HFFc6 (cell line): ENCODE measurements at places on chromosomes 13 and 19.

- DNase-seq: no peak
Measured at GRCh38 chr19:8511573-8512101, 2.3 kb downstream of the ZNF414 start.

- no peak for DNase-seq
Measured at GRCh38 chr13:110854866-110855265, 60.0 kb downstream of the ANKRD10 start.

DNA sequence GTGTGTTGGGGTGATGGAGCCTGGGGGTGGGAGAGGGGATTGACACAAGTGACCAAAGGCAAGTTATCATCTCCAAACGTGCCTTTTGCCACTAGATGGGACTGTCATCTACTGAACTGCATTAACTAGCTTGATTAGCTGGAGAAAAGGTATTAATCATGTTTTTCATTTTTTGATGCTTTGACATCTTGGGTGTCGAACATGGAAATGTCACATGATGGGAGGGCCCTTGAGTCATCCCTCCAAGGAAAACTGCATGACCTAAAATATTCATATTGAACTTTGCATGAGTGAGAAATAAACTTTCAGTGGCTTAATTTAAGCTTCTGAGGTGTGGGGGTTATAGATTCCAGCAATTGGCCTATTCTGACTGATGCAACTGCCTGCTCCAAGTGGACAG lies 73.3 kb downstream of the ALOX5AP start:
- no peak for DNase-seq

GRCh38 chr13:107020393-107020792 lies 452.5 kb upstream of the ARGLU1 start:
- DNase-seq: no peak

- DNase-seq: no peak
Measured at GRCh38 chr13:29791508-29791907, 58.9 kb downstream of the UBL3 start.

- peak; percentile 13 for DNase-seq
Measured at GRCh38 chr19:54684527-54684926, 21.7 kb downstream of the LILRB4 start.

DNA sequence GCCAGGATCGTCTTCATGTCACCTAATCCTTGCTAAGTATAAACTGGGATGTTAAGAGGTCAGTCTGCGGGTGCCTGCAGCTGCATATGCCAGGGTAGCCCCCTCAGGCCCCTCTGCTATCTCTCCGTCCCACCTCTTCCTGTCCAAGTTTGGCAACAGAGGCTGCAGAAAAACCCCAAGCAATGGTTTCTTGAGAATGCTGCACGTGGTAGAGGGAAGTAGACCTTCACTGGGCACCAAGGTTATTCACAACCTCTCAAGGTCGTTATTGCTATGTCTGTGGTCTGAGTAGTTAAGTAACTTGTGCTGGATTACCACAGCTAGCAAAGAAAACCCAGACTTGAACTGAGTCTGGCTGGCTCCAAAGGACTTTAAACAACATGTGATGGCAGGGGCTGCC lies 77.9 kb upstream of the XPO4 start:
- no peak for DNase-seq

DNA sequence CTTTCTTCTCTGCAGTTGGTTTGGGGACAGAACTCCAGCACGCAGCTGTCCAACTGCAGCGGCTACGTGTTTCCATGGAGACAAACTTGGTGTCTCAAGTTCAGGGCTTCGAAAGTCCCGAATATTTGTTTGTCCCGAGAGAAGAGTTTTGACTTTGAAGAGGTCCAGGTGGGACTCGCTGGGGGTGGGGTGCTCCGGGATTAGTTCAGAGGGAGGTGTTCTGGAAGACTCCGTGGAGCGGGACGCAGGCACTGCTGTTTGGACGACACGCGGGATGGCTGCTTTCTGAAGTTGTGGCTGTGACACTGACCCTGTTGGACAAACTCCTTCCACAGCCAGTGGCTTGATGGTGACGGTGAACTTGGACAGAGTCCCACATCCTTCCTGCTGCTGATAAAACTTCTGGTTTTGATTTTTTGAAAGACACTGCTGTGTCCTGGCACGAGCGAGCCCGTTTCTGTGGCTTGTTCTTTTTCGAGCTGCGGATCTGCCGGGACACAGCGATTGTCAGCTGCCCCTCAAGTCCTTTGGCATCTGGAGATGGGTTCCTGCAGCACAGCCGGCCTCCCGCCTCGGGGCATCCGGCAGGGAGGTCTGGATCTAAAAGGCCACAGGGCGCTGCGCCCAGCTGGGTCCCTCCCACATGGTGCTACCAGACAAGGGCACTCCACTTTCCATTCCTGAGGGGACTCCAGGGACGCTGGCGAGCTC lies 15.9 kb upstream of the RANBP3 start:
- DNase-seq: no peak

DNA sequence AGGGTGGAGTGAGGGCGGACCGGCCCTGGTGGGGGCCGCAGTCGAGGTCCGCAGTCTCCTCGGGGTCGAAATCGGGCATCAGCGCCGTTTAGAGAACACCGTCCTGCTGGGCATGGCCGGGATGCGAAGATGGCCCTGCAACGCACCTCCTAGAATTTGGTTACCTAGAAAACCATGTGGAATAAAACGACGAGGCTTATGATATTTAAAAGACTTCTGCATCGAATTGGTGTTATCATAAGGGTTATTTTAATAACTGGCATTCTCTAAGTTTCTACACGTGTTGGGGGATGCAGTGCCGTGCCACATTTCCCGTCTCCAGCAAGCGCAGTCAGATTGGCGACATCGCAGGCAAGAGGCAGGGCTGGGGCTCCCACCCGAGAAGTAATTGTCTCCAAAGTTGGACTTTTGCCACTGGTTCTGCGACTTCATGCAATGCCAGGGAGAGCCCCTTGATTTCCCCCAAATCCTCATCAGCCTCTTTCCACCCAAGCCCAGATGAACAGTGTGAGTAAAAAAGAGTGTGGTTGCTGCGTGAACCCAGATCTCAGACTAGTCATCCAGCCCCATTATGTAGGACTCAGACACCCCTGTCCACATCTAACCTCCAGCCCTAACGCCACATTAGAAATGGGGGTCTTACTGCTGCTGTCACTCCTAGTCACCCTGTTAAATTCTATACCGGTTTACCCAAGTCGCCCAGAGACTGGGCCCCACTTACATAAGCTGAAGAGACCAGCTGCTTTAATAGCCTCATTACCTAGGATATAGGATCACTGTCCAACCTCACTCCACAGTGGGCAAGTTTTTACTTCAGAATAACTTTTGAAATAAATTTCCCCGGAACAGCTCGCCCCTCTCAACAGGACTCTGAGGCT lies 571 bp upstream of the DHRS12 start:
- DNase-seq: no peak

DNA sequence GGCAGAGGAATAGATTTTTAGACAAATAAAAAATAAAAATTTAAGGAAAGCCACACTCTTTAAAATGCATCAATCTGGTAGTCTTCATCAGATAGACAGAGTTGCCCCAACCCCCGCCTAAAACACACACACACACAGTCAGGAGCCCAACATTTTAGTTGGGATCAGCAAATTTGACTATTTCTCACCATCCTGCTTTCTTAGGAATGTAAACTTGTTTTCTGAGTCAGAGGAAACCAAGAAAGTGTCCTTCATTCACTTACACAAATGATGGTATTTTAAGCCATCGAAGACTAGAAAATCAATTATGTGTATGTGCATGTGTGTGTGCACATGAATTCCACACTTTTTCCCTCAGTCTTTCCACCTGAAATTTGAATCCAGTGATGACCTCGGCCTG lies 1657.5 kb downstream of the SLITRK1 start:
- DNase-seq: no peak

GRCh38 chr19:49106648-49107135 lies 7.5 kb upstream of the LIN7B start:
- DNase-seq: peak; percentile 33

GRCh38 chr13:93259527-93260080 lies 33.0 kb downstream of the GPC6 start:
- DNase-seq: no peak
